Mesendoderm (in vitro differentiated cells): ENCODE measurements at places on chromosomes 5 and 9.

GRCh38 chr5:163445345-163445744, 8.0 kb downstream of the CCNG1 start:
- no peak for DNase-seq

DNA sequence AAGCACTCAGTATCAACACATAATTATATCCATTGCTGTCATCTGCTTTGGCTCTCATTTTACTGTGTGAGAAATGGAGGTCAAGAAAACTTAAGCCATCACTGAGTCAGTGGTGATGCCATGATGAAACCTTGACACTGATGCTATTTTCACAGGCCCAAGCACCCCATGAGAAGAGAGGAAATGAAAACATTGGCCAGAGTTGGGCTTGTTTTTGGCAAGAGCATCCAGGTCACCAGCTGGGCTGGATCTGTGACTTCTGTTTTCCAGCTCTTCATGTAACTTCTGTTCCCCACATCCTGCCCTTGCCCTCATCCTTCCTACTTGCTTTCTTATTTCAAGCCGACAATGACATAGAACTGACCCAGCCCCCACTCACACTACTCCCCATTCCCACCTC, 10.0 kb downstream of the LCP2 start:
- no peak for DNase-seq

- peak; percentile 21 for DNase-seq
These were observed 76.2 kb upstream of the ZFAND5 start for GRCh38 chr9:72440992-72441847.

DNA sequence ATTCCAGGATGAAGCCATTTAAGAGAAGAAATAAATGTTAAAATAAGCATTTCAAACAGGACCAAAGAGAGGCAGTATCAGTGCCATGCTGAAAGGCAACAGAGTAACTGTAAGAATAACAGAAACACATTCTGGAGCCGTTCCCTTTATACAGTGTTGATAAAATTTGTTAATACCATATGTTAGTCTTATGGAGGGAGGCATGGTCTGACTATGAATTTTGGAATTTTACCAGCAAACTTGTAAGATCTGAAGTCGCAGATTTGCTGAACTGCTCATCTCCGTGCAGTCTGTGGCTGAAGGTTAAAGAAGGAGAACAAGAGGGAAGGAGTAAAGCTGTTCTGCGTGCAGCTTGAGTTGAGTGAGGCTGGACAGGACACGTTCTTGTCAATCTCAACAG, 508.4 kb downstream of the NFIB start:
- no peak for DNase-seq

DNA sequence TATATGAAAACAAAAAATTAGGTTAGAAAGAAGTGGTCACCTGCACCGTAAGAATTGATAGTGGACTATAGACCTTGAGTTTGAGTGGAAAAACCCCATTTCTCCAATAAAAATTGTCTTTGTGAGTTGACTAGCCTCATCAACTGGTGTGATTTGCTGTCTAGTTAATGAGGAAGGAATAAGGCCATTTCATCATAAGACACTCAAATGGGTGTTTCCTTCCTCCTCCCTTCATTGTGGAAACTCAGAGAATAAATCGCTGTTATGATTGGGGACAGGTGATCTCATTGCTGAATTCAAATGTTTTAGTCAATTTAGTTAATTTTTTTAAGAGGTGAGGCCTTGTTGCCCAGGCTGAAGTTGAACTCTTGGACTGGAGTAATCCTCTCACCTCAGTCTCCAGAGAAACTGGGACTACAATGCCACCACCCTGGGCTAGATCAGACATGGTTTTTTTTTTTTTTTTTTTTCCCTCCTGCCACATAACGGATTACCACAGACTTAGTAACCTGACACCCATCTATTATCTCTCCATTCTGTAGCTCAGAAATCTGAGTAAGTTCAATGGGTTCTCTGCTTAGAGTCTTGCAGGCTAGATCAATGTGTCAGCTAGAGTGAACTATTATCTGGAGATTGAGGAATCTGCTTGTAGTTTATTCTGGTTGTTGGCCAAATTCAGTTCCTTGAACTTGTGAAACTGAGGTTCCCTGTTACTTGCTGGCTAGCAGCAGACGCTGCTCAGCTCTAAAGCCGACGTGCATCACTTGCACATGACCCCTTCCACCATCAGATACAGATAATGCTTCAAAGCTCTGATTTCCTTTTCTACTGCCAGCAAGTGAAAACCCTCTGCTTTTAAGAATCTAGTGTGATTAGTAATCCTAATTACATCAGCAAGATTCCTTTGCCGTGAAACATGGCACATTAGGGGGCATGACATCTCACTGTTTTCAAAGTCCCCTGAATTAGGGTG, 663.8 kb upstream of the CDH9 start:
- DNase-seq: peak; percentile 75

- DNase-seq: no peak
These were observed 33.7 kb upstream of the PWWP2A start for GRCh38 chr5:160152901-160153300.

DNA sequence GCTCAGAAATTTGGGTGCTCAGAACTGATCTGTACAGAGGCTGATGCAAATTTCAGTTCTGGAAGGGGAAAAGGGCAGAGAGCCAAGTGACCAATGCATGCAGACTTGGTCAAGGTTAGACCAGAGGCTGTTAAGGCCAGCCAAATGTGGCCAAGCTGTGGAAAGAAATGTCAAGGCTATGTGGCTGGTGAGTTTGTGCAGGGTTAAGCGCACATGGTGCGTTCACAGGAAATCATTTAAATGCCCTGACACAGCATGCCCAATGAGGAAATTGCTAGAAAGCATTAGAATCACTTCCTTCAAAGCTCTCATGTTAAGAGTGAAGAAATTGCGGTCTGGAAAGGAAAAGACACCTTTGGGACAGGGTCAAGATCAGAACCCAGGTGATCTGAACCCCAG, 58.0 kb downstream of the PTPN3 start:
- DNase-seq: no peak

DNA sequence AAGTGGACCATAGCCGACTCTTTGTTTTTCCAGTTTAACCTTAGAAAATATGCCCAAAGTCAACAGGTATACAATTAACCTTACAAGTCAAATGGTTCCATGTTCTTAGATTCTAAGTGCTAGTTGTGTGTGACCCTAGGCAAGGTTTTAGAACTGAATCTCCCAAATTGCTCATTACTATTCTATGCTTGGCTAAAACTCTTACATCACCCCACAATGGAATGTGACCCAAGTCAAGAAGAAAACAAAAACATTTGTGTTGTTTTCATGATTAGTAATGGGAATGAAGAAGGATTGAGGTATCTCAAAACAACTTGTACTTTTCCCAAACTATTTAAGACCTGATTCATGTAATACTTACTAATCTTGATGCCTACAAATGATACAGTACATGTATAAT, 159.2 kb downstream of the ARRDC3 start:
- DNase-seq: no peak

DNA sequence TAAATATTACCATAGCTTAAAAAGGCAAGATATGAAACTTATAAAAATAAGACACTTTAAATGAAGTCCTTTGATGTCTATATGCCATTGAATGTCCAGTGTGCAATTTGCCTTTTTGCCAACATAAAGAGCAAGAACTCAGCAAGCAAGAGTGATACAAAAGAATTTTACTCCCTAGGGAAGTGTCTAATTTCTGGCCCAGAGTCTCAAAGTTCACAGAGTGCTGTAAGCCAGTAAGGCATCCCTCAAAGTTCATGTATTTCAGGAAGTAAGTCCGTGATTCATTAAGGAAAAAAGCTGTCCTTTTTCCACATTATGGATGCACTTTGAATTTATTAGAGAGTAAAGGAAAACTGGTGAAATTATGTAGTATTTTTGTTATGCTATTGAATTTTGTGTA, 185.2 kb downstream of the CCDC171 start:
- DNase-seq: no peak

GRCh38 chr5:146041180-146041789, 64.1 kb downstream of the PLAC8L1 start:
- peak; percentile 37 for DNase-seq

- no peak for DNase-seq
These were observed 6.2 kb downstream of the MLANA start for GRCh38 chr9:5896863-5897262.

DNA sequence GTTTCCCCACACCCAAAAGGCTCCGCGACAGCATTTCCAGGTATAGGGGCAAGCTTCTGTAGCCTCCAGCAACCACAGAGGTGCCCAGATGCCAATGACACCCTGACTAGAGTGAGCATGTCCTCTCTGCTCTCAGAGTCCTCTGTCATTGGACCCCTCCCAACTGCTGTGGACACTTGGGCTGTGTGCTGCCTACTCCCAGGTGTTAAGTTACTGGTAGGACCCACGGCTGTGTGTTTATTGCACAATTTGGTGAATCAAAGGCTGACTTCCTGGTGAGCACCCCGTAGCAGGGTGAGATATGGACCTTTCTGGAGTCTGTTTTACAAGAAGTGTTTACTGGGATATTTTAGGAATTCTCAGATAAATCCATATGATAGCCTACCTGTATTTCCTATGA, 36.0 kb downstream of the SH3GL2 start:
- DNase-seq: peak; percentile 15

GRCh38 chr5:149632311-149633251, 51.3 kb downstream of the ARHGEF37 start:
- DNase-seq: no peak

GRCh38 chr9:21762064-21762463, 40.4 kb upstream of the MTAP start:
- no peak for DNase-seq

DNA sequence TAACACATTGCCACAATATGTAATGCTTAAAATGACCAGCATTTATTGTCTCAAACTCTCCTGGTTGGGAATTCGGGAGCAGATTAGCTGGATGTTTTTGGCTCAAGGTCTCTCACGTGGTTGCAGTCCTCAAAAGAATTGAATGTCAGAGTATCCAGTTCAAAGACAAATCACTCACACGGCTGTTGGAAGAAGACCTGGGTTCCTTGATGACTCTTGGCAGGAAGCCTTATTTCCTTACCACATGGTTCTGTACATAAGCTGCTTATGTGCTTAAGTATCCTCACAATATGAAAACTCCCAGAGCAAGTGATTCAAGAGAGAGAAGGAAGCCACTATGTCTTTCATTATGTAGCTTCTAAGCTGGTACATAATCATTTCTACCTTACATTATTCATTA, 230.3 kb upstream of the PTPRD start:
- DNase-seq: no peak

GRCh38 chr5:52727576-52727975, 60.1 kb upstream of the ITGA1 start:
- peak; percentile 22 for DNase-seq

- no peak for DNase-seq
These were observed 22.8 kb downstream of the RALGDS start for GRCh38 chr9:133098104-133098754.

DNA sequence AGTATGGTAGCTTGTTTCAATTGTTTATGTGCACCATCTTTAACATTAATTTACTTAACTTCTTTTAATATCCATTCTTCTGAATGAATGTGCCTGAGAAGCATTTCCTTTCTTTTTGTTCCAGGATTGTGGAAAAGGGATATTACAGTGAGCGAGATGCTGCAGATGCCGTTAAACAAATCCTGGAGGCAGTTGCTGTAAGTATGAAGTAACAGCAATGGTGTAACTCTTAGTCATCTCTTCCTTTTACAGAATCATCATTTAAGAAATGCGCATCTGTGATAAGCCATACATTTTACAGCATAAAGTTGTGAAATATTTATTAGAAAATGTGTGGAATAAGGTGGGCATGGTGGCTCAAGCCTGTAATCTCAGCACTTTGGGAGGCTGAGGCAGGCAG, 117.7 kb downstream of the STARD4 start:
- no peak for DNase-seq

DNA sequence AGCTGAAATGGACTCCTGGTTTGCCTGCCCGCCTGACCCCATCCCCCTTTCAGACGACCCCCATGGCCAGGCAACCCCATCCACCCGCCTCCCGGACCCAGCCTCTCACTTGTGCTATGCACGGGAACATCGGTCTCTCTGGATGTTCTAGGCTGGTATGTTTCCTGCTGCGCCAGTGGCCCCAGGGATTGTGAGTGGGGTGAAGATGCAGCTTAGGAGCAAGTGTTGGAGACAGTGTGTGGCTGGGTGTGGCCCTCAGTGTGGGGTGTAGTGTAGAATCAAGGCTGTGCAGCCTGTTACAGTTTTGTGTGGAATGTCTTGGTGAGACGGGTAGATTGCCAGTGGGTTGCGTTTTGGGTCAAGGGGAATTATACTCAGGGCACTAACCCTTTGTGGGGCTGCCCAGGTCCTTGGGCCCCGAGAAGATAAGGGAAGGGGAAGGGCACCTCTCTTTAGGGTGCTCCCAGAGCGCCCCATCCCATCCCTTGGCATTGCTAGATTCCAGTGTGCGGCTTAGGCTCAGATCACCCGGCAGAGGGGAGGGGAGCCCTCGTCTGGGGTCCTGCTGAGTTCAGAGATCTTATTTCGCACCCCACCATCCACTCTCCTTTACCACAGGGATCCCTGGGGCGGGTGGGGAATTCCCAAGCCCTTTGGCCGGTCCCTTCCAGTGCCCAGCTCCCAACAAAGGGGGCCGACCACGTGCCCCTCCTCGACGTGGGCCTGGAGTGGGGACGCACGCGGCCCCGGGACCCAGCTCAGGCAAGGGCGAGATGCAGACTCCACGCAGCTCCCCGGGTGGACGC, 4.6 kb downstream of the IER5L start:
- no peak for DNase-seq

DNA sequence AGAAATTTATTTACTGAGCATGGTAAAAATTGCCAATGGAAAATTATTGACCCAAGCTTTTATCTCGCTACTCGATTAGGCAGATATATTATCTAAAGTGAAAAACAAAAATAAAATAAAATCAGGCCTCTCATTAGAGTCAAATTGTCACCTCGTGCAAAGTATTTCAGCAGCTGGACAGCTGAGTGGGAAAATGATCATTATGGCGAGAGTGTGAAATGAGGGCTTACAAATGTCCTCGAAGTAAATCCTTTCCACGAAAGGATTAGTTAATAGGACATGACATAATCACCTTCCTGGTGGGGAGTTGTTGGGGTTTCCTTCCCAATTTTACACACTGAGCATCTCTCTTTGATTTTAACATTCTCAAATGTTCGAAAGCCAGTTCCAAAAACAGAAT, 5.4 kb upstream of the DPYSL3 start:
- DNase-seq: no peak

DNA sequence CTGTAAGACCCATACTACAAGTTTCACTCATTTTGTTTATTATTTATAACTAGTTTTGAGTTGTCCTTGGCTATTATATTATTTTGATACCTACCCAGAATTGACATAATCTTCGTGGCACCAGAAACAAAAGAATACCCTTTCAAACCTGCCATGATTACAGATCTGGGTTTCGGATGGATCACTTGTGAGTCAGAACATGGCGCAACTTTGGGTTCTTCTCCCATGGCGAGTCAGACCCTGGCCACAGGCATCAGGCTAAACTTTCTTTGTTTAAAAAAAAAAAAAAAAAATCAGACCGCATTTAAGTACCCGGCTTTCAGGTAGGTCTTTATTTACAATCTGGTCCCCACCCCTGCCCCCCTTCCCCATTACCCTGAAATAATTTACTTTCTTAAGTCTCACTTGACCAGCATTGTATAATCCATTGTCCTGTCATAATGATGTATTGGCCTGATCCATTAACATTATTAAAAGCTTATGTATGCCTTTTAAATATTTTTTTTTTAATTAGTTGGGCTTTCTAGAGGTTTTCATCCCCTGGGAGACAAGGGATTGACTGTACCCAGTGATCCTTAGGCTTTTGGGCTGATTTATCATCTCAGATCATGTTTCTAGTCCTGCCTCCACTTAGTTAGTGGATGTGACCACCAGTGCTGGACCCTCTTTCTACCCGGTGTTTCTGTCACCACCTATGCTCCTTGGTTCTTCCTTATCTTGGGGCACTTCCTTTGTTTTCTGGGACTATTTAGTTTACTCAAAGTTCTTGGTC, 43.9 kb downstream of the F2RL2 start:
- DNase-seq: no peak
